Lung microvascular endothelial cell (primary cell): ENCODE measurements at places on chromosomes 13 and 19.

- DNase-seq, result no peak
Measured at GRCh38 chr13:40187324-40187795, 479.1 kb downstream of the FOXO1 start.

DNA sequence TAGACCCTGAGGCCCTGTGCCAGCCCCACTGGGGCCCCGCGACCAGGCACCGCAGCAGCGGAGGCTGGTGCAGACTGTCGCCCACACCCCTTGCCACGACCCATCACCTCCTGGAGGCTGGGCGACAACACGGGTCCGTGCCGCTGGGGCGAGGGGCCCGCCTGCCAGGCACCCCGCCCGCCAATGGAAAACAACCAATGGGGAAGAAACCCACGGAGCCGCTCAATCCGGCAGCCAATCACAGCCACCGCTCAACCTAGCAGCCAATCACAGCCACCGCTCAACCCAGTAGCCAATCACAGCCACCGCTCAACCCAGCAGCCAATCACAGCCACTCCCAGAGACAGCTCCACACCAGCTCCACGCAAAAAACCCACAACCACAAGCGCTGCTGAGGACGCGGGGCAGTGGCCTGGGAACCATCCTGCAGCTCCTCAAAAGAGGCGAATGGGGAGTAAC is 29.7 kb downstream of the GPX4 start:
- DNase-seq, result no peak

DNA sequence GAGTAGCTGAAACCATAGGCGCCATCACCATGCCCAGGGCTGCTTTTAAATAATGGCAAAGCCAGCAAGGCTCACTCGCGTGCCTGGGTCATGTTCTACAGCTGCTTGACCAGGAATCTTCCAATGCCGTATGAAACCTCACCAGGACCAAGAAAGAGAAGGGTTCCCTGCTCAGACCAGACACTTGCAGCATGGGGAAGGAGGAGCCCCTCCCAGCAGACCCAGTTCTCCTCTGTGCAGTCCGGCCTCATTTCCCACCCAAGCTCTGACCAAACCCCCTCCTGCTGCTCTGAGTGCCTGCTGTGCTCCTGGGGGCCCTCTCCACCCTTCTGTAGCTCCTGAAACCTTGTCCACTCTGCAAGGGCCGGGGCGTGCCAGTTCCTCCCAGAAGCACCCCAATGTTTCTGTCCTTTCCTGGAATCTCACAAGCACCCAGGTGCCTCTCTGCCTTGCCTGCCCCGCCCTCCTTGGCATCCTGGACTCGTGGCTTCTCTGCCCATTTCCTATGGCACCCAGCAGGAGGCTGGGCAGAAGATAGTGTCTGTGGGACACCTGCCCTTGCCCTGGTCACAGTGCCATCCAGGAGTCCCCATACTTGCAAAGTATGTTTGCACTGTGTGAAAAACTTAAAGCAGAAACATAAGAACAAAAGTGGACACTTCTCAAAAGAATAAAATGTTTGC is 6.8 kb upstream of the SLC7A9 start:
- no peak for DNase-seq

GRCh38 chr13:52353193-52353592 is 52.8 kb downstream of the THSD1 start:
- DNase-seq, result no peak

DNA sequence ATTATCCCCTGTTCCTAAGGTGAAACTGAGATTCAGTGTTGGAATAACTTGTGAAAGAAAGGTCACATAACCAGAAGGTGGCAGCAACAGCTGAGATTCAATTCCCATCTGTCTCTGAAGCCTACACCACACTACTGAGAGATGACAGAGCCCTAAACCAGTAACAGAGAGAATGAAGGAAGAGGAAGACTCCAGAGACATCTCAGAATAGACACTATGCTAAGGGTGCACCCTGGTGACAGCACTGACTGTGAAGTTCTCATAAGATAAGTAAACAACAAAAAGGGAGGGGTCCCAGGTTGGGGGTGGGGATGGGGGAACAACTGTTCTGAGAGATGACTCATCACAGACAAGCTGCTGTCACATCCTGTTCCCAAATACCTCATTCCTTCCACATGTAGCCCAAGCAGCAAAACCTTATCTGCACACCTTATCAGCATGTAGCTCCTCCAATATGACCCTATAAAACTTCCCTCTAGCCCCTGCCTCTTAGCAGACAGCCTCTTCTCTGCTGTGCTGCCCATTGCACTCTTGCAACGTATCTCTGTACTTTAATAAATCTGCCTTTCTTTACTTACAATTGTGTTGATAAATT is 46.5 kb downstream of the UTP14C start:
- peak; percentile 17 for DNase-seq

- no peak for DNase-seq
Measured at GRCh38 chr19:5806133-5806489, 1.2 kb downstream of the NRTN start.

DNA sequence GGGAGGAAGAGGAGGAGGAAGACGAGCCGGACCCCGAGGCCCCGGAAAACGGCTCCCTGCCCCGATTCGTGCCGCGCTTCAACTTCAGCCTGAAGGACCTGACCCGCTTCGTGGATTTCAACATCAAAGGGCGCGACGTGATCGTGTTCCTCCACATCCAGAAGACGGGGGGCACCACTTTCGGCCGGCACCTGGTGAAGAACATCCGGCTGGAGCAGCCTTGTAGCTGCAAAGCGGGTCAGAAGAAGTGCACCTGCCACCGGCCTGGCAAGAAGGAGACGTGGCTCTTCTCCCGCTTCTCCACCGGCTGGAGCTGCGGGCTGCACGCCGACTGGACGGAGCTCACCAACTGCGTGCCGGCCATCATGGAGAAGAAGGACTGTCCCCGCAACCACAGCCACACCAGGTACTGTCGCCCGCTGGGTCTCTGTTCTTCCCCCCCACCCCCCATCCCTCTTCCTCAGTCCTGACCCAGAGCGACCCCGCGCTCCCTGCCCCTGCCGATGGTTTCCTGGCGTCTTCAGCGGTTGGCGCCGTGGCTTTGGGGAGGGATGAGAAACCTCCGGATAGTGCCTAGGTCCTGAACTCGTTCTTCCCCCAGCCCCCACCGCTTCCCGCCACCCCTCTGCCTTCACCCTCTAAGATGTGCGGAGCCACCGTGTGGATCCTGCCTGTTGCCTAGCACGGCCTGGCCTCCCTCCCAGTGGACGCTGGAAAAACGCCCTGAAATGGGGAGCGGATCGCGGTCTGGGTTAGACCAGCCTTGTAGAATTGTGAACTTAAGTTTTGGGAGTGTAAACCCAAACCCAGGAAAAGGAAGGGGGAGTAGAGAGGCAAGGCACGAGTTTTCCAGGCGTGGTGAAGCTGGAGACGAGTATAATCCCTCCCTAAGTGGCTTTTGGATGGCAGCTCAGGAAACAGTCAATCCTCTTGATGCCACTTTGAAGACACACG is 1.5 kb downstream of the HS6ST3 start:
- DNase-seq, result peak; percentile 12

DNA sequence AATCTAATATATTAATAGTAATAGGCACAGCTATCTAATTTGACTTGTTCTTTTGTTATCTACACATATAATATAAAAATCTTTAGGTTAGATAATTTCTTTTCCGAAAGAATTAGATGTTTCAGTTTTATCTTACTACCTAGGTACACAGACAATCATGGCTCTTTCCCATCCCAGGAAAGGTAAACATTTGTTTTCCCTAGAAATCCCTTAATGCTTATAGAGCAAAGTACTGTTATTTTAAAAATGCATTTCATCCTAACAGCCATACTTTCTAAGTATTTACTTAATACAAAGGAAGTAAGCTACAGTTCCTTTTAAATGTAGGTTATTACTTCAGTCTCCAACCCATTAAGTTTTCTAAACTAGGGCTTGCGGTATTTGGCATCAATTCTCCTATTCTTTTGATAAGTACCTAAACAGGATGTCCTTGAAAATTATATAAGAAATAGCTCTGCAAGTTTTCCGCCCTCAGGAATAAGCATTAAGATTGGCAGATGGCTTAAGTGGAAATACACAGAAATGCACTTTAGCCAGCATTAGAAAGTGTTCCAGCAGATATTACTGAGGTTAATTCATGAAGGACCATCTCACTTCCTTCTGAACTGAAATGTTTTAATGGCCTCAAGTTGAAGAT is 616.2 kb upstream of the SPRY2 start:
- DNase-seq, result no peak

- DNase-seq, result no peak
Measured at GRCh38 chr13:40379794-40380578, 286.5 kb downstream of the FOXO1 start.

DNA sequence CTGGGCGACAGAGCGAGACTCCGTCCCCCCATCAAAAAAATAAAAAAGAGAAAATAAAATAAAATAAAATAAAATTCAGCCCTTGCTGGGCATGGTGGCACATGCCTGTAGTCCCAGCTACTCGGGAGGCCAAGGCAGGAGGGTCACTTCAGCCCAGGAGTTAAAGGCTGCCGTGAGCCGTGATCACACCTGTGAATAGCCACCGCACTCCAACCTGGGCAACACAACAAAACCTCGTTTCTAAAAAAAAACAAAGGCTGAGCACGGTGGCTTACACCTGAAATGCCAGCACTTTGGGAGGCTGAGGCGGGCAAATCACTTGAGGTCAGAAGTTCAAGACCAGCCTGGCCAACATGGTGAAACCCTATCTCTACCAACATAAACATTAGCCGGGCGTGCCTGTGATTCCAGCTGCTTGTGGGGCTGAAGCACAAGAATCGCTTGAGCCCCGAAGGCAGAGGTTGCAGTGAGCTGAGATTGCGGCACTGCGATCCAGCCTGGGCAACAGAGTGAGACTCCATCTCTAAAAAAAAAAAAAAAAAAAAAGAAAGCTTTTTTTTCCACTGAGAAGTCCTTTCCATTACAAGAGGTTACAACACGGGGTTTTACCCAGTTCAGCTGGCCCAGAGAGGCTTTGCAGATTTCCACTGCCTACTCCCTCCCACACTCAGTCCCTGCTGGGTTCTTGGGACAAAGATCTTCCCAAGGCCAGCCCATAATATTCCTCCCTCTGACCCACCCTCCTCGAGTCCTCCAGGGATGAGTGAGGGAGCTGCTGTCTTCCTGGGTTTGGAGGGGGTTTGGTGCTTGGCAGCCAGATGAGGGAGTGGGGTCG is 6.4 kb downstream of the ANGPTL4 start:
- DNase-seq, result no peak

DNA sequence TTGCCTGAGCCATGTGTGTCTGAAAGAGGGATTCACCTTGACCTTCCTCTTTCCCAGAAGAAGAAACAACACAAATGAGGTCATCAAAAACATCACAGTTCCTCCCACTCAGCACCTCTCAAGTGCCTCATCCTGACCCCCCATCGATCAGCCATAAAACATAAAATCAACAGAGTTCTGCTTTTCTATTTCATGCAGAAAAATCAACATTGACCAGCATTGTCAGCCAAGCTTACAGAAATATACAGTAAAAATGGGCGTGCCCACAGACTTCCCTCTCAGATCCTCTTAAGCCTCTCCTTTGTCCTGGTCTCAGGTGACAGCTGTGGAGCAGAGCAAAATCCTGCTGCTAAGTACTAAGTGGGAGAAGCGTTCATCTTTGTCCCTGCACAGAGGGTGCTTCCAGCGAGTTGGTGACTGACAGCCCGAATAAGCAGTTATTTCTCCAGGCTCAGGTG is 213.3 kb downstream of the OLFM4 start:
- DNase-seq, result no peak

DNA sequence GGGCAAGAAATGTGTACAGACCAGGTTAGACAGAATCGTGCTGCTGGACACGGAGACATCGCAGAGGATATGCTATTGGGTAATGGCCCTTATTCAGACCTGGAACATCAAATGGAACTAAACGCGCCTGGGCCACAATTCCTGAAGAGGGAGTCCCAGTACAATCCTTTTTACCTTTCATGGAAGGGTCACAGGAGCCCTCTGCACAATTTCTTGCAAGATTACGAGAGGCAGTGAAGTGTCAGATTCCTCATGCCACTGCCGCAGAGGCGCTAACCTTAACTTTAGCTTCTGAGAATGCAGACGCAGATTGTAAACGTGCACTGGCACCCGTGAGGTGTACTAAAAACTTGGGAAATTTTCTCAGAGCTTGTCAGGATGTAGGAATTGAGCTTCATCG is 18.1 kb downstream of the CLEC4M start:
- no peak for DNase-seq

GRCh38 chr19:19050104-19050503 is 13.7 kb upstream of the SLC25A42 start:
- no peak for DNase-seq

GRCh38 chr19:16598848-16599247 is 26.6 kb upstream of the SLC35E1 start:
- no peak for DNase-seq
